Adipocyte (in vitro differentiated cells): ENCODE measurements at places on chromosomes 7 and 10.
A peak's percentile ranks its signal among the peaks of the same experiment; 100 is the strongest.

- peak; percentile 50 for DNase-seq
Measured at GRCh38 chr7:69599286-69599954, 1.1 kb downstream of the AUTS2 start.

DNA sequence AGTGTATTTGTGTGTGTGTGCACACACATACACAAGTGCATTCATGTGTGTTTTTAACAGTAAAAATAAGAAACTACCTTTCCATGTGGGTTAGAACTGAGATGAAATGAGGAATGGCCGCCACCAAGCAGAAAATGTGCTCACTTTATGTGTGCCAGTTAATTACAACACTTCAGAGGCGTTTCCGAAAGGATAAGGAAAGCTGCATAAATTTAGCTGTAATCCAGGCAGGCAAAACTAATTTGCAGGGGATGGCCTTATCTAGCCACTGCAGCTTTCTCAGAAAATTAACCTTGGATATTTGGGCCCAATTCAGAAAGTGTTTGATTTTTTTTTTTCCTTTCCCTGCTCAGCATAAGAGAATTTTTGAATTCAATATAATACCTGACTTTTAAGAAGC is 328.8 kb upstream of the PHF14 start:
- no peak for DNase-seq

DNA sequence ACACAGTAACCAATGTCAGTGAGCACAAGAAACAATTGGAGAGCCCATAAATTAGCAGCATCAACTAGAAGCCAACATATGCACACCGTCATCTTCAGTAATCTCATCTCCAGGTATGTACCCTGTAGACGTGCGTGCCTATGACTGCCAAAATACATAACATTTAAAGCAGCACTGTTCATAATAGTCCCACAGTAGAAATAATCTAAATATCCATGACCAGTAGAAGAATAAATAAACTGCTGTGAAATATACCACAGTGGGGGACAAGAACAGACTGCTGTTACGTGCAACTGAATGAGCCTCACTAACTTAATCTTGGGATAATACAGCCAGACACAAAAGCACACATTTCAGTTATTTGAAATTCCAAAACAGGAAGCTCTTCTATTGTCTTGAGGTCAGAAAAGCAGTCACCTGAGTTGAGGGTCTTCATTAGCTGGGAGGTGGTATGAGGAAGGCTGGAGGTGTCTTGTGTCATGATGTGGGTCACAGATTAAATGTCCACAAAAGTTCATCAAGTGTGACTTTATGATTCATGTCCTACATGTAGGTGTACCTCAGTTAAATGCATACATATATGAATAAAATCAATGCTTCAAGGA is 454.2 kb upstream of the AKR1E2 start:
- DNase-seq = no peak

DNA sequence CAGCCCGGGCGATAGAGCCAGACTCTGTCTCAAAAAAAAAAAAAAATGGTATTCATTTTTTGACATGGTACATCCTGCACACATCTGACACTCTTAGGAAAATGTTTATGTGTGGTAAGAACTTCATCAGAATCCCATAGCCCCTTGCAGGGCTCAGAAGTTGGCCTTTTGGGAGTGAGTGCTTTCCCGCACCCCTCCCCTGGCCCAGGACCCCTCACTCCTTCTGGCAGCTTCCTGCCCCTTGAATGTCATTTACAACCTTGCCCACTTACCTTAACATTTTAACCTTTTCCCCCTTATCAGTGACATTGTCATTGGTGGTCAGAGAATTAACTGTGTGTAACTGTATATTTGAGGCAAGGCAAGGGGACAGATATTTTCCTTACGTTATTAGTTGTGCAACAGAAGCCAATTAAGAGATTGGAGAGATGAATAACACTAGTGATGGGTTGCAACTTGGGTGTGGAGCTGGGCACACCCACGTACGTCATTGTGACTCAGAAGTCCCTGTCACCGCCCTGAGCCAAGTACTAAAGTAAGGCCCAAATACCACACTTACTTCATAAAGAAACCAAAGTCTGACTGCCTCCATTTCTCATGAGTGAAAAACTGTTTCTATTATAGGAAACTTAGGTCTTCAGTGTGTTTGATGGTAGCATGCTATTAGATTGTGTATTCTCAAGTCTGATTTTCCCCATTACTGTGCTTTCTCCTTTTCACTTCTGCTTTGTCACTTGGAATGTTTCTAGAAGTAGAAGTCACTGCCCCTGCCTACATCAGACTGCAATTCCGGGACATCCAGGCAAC is 31.6 kb downstream of the OGDH start:
- peak; percentile 83 for DNase-seq

- no peak for DNase-seq
Measured at GRCh38 chr10:123909866-123910265, 18.3 kb upstream of the CPXM2 start.

- DNase-seq = no peak
Measured at GRCh38 chr7:55144333-55145317, 125.8 kb downstream of the EGFR start.

GRCh38 chr7:47866120-47866519 is 82.1 kb downstream of the PKD1L1 start:
- no peak for DNase-seq

DNA sequence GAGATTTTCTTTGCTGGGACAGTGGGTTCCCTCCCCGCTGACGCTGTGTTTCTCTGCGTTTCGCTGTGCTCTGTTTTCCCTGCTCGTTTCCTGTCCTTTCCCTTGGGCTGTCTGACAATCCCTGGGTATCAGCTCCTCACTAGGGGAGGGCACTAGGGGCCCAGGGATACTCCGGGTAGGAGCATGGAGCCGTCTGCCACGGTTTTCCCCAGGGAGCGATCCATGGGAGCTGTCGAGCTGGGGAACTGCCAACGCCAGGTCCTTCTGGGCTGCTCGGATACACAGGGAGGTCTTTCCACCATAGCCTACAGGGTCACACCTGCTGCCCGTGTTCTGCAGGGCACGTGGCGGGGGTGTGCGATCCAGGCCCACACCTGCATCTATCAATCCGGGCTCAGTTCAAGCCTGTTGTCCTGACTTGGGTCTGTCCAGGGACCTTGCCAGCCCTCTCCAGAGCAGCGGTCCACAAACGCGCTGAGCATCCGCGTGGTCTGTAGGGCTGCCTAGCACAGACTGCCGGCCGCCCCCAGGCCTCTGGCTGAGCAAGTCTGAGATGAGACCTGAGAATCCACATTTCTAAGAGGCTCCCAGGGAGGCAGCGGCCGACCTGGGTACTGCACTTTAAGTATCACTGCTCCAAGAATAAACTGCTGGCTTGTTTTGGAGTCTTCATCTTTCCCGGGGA is 263.1 kb downstream of the ELFN1 start:
- no peak for DNase-seq

DNA sequence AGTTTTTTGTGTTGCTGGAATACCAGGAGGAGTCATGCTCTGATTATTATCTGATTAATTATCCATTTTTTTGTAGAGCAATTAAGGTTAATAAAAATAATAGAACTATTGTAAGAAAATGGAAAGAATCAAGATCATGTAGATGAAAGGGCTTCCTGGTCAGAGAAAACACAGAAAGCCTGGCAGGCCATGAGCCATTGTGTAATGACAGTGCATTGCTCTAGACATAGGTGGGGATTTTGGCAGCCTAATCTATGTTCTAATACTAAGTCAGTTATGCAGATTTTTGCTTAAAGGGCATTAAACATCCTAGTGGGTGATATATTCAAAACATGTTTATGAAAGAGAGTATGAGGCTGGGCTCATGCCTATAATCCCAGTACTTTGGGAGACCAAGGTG is 198.2 kb downstream of the PPP1R9A start:
- DNase-seq = no peak

DNA sequence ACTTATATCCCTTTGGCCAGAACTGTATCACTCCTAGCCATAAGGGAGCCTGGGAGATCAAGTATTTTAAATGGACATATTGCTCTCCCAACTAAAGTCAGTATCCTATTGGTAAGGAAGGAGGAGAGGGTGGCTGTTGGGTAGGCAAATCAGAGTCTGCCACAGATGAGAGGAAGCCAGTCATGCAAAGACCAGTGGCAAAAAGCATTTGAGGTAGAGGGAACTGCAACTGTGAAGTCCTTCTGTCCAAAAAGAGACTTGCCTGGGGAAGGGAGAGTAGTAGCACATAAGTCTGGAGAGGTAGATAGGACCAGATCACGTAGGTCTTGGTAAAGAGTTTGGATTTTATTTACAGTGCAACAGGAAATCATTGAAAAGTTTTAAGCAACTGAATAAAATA is 8.8 kb upstream of the CCNJ start:
- no peak for DNase-seq

DNA sequence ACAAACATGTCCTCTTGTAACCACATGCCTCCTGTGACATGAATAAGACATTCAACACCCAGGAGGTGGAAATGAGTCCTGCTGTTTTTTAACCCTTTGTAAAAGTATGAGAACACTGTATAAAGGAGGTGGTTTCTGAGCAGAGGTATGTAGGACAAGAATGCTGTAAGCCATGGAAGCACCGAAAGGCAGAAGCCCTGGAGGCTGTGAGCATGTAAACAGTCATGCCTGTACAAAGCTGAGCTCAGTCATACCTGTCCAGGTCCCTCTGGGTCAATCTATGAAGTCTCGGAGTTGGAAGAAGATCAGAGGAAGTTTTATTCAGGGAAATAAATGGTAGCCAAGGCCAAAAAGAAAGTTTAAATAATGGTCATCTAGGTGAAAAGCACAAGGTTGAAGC is 34.7 kb upstream of the XPNPEP1 start:
- DNase-seq = no peak

DNA sequence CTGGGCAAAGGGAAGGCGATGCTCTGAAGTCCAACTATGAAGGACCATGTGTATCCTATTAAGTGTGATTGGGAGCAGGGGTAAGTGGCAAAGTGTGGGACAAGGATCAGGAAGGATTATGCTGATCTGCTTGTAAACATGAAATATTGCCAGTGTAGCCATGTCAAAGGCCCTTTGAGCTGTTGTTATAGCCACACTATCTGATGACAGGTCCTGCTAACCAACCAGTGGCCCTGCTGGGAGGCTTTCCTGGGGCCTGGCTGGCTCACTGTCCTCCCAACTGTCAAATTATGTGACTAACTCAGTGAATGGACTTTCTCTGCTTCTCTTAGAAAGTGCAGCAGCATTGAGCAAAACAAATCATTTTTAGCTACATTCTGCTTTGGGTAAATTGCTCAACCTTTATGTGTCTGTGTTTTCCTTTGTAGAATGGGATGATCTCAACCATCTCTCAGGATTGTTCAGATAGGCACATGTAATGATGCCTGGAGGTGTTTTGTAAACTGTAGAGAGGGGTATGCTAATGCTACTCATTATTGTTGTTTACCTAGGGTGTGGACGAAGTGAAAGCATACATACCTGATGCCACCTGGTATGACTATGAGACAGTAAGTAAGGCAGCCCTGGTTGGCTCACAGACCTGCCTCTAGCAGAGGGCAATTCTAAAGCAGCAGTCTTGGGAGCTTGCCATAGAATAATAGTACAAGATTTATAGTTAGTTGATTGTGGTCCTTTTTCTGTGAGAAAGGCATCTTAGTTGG is 47.4 kb downstream of the MGAM2 start:
- DNase-seq = no peak

DNA sequence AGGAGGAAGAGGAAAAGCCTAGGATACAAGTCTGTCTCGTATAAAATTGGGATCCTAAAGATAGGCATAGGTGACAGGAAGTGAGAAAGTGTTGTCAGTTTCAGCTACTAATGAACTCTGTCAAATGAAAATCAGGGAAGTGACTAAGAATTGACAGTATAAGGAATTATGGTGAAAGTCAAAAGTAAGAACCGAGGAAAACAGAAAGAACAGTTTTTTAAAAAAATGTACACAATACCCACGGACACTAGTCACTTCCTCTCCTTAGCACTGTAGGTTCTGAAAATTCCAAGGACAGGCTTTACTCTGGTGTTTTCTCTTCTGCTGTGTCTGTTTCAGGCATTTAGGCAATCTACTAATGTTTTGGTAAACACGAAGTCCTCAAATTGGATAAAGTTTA is 42.3 kb downstream of the ATAD1 start:
- peak; percentile 48 for DNase-seq

DNA sequence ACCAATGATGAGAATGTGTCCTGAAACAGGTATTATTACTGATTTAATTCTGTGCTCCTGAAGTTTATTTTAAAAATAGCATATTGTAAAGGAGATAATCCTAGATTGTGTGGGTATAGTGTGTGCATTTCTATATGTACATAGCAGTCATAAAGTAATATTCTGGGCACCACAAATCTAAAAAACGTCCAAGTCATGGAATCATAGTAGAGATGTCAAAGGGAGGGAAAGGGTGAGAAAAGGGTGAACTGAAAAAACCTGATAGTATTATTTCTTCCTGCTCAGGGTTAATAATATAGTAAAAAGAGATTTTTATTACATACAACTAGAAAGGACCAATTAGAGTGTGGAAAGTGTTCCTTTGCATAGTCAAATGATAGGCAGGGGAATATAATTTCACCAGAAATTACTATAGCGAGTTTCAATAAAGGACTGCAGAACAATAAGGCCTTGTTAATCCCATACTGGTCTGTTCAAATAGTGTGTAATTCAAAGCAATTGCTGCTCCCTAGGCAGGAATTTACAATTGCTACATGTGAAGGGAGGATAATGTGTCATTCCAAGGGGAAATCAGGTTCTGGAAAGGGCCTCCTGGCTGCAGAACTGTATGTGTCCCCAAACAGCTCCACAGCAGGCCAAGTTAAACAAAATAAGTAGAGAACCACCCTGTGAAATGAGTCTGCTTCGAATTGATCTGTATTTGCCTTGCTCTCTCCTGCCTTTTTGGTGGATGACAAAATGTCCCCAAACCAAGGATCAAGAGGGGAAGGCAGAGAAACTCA is 42.5 kb upstream of the KMT2E start:
- peak; percentile 80 for DNase-seq

DNA sequence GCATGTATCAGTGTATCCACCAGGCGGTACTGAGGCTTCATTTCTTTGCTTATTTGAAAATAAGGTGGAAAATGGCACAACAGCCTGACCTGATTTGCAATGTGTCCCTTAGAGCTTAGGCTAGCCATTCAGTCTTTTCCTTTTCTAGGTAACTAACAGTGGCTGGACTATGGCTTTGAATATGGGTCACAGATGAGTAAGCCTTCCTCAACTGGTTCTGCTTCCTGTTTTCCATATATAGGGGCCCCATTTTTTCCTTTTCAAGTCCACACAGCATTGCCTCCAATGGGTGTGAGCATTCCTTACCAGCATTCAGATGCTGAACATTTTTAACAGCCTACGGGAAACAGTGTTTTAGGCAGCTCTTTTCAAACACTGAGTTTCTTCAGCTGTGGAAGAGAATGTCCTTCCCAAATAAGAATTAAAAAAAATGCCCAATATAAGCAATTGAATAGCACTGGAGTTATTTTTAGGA is 3.9 kb upstream of the ITGB1 start:
- DNase-seq = peak; percentile 93

- peak; percentile 44 for DNase-seq
Measured at GRCh38 chr7:151068069-151068773, 8.8 kb downstream of the SLC4A2 start.
